ENCODE measurements at places on chromosomes 2 and 18.

- no peak for ATAC-seq
Observed at GRCh38 chr18:12092398-12093229, 1.0 kb upstream of the ANKRD62 start.

DNA sequence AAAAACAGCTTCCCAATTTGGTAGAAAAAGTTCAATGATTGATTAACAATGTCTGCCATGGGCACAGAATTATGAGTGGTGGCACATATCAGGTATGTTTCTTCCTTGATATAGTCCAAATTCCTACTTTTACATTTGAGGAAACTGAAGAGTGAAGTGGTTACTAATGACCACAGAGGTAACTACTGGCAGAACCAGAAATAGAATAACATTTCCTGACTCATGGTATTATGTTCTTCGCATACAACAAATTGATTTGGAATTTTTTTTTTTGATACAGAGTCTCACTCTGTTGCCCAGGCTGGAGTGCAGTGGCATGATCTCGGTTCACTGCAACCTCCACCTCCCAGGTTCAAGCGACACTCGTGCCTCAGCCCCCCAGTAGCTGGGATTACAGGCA lies 6.0 kb upstream of the NFE2L2 start:
- no peak for ATAC-seq

GRCh38 chr18:31828613-31829012 lies 67.9 kb upstream of the SLC25A52 start:
- no peak for ATAC-seq

DNA sequence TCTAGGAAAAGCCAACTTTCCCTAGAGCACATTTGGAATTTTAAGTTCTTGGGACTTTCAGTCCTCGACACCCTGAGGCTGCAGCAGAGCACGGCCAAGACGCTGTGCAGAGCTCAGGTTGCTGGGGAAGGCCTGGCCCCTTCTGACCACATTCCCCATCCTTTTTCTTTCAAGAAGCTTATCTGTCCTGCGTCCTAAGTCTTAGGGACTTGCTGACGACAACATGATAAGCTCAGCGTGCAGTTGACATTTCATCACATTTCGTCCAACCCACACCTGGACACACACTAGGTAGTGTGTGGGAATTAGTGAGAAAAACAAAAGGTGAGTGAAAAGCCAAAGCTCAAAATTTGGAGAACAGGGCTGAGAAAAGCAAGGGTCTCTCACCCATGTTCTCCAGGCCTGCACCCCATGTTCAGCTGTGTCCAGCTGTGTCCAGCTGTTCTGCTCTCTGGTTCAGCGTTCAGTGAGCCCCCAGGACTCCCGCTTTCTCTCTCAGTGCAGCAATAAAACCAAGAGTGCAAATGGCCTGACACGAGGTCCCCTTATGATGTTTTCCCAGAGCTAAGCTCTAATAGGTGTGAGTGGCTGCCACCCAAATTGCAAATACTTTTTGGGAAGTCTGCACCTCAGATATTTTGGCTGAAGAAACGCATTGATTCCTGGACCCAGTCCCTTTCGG lies 101.9 kb downstream of the RGPD3 start:
- no peak for ATAC-seq

- peak; percentile 25 for ATAC-seq
Observed at GRCh38 chr2:216657086-216657855, 24.1 kb downstream of the IGFBP2 start.

GRCh38 chr2:12201369-12201768 lies 454.9 kb downstream of the LPIN1 start:
- no peak for ATAC-seq

DNA sequence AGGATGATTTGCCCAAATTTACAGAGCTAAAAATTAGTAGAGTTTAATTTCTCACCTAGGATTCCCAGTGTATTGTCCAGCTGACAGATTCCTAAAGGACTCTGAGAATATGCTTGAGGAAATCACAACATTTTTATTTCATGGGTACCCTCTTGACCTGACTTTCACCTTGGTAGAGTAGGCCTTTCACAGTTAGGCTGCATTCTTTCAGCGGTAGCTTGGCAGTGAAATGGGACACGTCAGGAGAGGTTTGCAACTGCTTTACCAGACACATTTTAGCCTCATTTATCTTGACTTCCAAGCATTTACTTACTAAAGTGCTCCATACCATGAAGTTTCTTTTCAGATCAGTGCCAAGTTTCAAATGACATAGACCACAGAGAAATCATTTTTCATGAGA lies 937.9 kb upstream of the LRRTM1 start:
- no peak for ATAC-seq

- ATAC-seq = no peak
Observed at GRCh38 chr18:10249270-10249669, 205.2 kb upstream of the APCDD1 start.

DNA sequence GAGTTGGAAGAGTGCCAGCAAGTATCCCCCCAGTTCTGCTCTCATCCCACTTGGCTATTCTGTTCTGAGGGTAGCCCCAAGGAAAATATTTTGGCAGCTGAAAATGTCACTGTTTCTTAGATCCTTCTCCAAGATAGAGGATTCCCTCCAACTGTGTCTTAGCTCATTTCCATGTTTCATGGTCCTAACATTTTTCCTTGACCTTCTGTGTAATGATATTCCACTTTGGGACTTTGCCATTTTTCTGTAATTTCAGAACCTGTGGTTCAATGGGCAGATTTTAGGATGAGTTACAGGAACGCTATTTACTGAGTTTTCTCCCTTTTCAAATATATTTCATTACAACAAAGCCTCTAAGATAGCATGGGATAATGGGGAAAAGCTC lies 34.7 kb downstream of the NHEJ1 start:
- ATAC-seq = no peak

- no peak for ATAC-seq
Observed at GRCh38 chr2:32965523-32966171, 18.9 kb downstream of the LTBP1 start.

DNA sequence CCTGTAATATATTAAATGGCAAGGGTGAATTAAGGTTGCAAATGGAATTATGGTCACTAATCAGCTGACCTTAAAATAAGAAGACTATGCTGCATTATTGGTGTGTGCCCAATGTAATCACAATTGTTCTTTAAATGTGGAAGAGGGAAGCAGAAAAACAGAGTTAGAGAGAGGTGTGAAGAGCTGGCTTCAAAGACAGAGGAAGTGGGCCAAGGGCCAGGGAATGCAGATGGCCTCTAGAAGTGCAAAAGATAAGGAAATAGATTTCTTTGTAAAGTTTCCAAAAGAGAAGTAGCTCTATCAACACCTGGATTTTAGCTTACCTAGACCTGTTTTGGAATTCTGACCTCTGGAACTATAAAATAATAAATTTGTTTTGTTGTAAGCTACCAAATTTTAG lies 276.0 kb downstream of the LRRTM1 start:
- no peak for ATAC-seq
